ENCODE measurements at places on chromosomes 5 and 9.

- no peak for DNase-seq
Observed at GRCh38 chr5:4205398-4205797, 609.8 kb downstream of the IRX1 start.

- no peak for DNase-seq
Observed at GRCh38 chr9:93569621-93570174, 6.7 kb upstream of the PHF2 start.

- no peak for DNase-seq
Observed at GRCh38 chr5:54969856-54970828, 15.3 kb downstream of the ESM1 start.

- peak; percentile 46 for DNase-seq
Observed at GRCh38 chr9:37528652-37529471, 43.1 kb downstream of the POLR1E start.

- no peak for DNase-seq
Observed at GRCh38 chr5:125375143-125375542, 628.7 kb upstream of the ZNF608 start.

- DNase-seq = no peak
Observed at GRCh38 chr9:68750255-68750654, 45.2 kb downstream of the PIP5K1B start.

- no peak for DNase-seq
Observed at GRCh38 chr5:130227699-130228098, 323.4 kb downstream of the CHSY3 start.

GRCh38 chr9:126111556-126111955 lies 215.1 kb upstream of the MVB12B start:
- no peak for DNase-seq

GRCh38 chr5:136518174-136518573 lies 152.8 kb upstream of the TRPC7 start:
- DNase-seq = no peak

GRCh38 chr9:114166614-114167572 lies 11.6 kb downstream of the COL27A1 start:
- no peak for DNase-seq

- DNase-seq = no peak
Observed at GRCh38 chr5:174096619-174097018, 51.1 kb downstream of the NSG2 start.

GRCh38 chr9:133359399-133360175 lies 3.2 kb downstream of the SURF2 start:
- no peak for DNase-seq

GRCh38 chr5:73759771-73760170 lies 133.8 kb downstream of the ARHGEF28 start:
- DNase-seq = no peak

GRCh38 chr5:63822614-63823013 lies 139.6 kb downstream of the HTR1A start:
- no peak for DNase-seq

DNA sequence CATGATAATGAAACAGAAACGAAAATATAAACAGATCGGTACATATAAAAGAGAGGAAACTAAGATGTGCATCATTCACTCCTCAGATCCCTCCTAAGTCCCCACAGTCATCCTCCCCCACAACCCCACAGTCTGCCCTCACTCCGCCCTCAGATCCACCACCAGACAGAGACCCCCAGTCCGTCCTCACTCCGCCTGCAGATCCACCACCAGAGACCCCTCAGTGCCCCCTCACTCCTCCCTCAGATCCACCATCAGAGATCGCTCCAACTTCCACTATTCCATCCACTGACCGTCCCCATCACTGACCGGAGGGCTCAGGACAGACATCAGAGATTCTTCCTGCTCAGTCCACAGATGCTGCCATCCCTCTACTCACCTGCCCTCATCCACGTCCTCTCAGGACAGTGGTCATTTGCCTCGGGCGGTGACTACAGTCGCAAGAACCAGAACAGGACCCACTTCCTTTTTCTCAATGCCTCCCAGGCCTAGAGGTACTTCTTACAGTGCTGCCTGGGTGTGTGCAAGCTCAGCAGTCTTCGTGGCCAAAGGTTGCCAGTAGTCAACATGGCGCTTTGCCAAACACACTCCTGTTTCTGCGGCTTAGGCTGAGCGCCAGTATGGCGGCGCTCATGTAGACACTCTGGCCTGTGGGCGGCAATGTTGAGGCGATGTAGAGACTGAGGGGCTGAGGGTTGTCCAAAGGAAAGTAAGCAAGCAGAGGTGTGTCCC lies 8.3 kb upstream of the SPATA31C1 start:
- peak; percentile 68 for DNase-seq

GRCh38 chr9:9041756-9042155 lies 1242.2 kb upstream of the DMAC1 start:
- no peak for DNase-seq

All from ureter (tissue), 1 donor.